Stimulated activated CD4-positive, alpha-beta T cell treated with anti-CD3 and anti-CD28 coated beads, Interleukin-15, amount 100 ng/mL, for 1 hour (primary cell): ENCODE measurements at places on chromosomes 3 and 15.

DNA sequence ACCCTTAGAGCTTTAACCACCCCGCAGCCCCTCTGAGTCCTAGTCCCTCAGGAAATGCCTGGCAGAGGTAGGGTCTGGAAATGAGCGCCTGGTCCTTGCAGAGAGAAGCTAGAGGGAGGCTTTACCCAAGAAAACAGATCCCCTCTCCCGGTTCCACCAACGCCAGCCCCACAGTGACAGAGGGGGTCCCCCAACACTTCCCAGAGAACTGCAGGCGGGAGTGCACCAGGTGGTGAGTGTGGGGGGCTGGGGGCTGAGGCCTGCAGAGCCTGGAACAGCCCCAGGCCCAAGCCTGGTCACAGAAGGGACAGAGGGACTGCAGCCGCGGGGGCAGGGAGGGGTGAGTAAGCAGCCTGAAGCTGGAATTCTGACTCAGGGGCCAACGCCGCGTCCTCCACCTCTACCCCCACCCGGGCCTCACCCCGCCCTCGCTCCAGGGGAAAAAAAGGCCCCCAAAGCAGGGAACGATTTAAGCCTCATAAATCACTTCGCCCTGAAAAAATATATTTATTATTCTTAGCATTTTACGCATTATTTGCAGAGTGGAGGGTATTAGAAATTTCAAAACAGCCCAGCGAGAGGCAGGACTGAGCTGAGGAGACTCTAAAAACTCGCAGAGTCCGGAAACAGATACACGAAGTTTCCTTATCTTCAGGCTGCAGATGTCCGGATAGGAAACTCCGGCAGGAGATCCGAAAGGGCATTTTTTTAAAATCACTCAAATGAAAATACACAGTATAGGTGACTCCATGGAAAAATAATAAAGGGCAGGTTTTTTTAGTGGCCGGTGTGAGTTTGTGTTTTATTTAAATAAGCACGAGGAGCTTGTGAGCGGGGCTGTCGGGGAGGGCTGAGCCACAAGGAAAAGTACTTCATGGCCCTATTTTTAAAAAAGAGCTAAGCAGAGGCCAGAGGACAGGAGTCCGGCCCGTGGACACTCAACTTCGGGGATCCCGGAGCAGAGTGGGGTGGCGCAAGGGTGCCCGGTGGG lies 10.0 kb downstream of the GATA2 start:
- DNase-seq = no peak

- DNase-seq = no peak
Observed at GRCh38 chr15:24224161-24224560, 451.4 kb upstream of the NPAP1 start.

DNA sequence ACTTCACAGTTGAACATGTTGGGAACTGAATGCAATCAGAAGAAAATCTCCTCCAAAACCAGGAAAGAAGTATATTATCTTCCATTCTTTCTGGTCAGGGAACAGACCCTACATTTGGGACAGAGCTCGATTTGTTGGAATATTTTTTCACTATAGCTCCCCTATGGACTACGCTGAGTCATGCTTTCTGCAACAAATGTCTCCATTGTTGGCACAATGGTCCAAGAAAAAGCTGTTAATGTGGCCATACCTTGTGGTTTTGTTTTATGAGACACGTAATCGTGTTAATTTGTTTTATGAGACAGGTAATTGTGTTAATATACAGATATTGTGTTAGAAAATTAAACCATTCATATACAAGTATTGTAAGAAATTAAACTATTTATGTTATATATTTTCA lies 101.4 kb downstream of the TGFBR2 start:
- no peak for DNase-seq

GRCh38 chr3:58492494-58492905 lies 604 bp downstream of the KCTD6 start:
- peak; percentile 3 for DNase-seq

DNA sequence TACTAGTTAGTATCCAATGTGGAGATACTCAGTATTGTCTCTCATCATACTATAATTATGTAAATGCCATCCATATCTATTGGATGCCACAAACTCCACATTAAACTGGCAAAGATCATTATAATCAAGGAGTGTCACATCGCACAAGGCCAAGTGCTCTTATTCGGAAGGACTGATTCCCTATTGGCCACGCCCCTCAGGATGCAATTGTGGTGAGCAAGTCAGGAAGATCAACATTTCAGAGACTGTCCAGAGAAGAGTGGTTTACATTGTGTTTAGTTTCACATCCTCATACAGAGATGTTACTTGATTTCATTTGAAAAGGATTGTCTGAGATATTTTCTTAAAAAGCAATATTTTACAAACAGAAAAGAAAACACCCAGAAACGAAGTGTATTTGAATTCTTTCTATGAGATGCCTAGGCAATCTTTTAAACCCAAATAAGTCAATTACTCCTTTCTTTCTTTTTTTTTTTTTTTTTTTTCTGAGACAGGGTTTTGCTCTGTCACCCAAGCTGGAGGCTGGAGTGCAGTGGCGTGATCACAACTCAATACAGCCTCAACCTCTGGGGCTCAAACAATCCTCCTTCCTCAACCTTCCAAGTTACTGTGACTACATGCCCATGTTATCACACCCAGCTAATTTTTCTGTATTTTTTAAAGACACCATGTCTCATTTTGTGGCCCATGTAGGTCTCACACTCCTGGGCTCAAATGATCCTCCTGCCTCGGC lies 369.1 kb downstream of the RBMS3 start:
- no peak for DNase-seq

DNA sequence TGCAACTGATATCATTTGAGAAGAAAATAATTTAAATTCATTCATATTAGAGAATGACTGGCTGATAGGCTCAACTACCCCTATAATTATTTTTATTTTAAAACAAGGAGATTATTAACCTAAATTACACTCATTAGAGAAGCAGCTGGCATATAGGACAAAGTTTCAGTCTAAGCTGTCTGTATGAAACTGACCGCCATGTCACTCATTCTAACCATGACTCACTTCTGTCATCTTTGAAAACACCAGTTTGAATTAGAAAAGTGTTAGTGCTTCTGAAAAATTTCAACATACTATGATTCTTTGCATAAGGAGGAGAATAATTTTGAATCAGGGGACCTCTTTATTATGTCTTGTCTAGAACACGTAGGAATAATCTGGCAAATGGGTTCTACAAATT lies 1058.5 kb downstream of the ROBO2 start:
- no peak for DNase-seq

DNA sequence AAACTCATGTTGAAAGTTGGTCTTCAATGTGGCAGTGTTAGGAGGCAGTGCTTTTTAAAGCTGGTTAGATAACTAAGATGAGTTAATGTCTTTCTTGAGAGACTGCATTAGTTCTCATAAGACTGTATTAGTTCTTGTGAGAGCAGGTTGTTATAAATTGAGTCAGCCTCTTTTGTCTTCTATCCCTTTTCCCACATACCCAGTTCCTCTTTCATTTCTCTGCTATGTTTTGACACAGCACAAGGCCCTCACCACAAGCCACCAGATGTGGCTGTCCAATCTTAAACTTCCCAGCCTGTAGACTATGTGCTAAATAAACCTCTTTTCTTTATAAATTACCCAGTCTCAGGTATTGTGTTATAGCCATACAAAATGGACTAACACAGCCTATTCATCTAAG lies 94.6 kb upstream of the SNTN start:
- no peak for DNase-seq

DNA sequence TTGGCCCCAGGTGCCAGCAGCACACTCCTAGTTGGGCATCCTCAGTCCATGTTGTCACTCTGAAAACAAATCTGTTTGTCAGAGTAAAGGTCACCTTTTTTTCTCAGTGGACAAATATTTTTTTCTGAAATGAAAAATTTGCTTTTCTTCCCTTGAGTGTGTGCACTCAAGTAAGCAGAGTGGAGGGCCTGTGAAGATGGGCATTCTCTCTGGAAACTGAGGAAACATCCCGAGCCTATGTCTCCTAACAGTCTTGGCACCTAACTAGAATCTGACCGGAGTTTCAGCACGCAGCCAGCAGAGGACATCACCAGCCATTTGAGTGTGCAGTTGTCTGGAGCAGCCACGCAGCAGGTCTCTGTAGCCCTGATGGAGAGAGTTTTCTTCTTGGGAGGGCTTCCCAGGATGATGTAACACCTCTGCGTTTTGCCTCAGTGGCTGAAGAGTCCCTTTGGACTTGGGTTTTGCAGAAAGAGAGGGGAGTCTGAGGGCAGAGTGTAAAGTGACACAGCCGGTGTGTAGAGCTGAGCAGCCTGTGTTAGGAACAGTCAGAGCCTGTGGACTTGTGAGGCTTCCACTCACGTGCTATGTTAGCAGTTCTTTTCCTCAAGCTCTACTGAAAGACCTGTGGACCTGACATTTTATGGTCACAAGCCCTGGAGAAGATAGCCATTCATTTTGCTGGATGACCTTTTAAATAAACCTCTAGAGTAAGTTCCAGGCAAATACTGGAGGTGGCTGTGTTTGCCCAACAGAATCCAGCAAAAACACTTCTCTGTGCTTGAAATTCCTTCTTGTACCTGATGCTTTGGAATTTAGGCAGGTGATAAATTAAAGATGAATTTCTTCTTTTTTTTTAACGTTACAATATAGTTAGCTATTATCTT lies 51.6 kb downstream of the ABHD2 start:
- DNase-seq = no peak

DNA sequence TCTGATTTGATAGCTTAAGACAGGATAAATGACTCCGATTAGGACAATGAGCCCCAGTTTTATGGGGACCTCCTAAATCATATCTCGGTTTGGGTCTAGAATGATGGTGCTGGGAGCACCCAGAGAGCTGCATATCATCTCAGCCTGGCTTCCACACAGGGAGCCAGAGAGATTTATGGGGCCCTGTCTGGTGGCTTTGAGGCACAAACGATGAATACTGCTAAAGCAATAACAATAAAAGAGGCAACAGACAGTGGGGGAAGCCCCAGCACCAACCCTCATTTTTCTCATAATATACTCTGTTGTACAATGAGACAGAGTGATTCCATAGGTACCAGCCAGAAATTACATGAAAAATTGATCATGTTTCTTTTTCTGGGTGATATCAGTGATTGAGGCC lies 889.0 kb upstream of the CFAP20DC start:
- DNase-seq = no peak

GRCh38 chr15:83155942-83156341 lies 48.5 kb downstream of the TM6SF1 start:
- DNase-seq = no peak

- DNase-seq = peak; percentile 88
Observed at GRCh38 chr3:50337175-50337861, 3.3 kb downstream of the RASSF1 start.

- no peak for DNase-seq
Observed at GRCh38 chr3:177838766-177839350, 641.6 kb upstream of the TBL1XR1 start.

DNA sequence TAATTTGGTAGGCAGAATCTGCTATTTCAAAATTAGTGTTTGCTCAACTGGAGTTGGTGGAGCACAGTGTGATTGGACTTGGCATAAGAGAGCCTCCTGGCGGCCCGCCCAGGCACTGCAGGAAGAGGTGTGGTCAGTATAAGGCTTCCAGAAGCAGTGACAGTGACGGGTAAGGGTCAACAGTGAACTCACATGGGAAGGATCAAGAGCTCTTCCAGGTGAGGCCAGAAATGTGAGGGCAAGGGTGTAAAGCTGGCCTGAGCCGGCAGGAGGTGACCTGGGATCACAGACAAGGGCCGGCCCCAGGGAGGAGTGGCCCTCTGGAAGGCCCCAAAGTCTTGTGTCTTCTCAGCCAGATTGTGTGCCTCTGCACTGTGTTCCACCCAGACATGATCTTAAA lies 93.2 kb upstream of the RNF7 start:
- DNase-seq = peak; percentile 59

GRCh38 chr3:5494905-5495519 lies 307.5 kb downstream of the EDEM1 start:
- DNase-seq = no peak

GRCh38 chr15:70140543-70141375 lies 43.0 kb upstream of the TLE3 start:
- DNase-seq = peak; percentile 4
